ENCODE measurements at places on chromosomes 3 and 15.

- peak; percentile 93 for DNase-seq
These were observed 70.1 kb downstream of the UQCC5 start for GRCh38 chr3:52606373-52607085.

- no peak for DNase-seq
These were observed 8.1 kb downstream of the PXYLP1 start for GRCh38 chr3:141239511-141240281.

- peak; percentile 98 for DNase-seq
These were observed 90.1 kb downstream of the B3GALNT1 start for GRCh38 chr3:161014843-161015749.

DNA sequence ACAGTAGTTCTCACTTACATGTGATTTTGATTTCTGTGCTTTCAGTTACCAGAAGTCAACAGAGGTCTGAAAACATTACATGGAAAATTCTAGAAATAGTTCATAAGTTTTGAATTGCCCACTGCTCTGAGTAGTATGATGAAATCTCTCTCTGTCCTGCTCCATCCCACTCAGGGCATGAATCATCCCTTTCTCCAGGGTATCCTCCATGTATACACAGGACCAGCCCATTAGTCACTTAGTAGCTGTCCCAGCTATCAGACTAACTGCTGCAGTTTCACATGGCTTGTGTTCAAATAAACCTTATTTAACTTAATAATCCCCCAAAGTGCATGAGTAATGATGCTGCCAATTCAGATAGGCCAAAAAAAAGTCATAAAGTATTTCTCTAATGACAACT is 38.6 kb downstream of the EPHA3 start:
- no peak for DNase-seq

All from cerebellar cortex (tissue), 1 donor.